Stimulated activated CD8-positive, alpha-beta memory T cell treated with anti-CD3 and anti-CD28 coated beads, Interleukin-2, amount 100 ng/mL, for 1 hour (primary cell): ENCODE measurements at places on chromosomes 5 and 9.

DNA sequence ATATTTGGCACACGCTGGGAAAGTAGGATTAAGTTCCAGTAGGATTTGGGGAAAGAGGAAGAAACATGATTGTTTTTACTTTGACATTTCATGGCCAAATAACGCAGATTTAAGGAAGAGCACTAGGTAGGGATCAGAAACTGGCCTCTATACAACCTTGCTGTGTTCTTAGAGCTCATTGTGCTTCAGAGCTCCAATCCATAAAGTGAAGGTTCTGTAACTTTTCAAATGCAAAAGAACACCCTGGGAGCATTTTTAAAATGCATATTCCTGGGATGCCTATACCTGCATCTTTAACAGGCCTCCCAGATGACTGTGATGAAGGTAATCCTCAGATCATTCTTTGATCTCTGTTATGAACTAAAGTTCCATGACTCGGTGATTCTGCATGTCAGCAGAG is 77.1 kb downstream of the YIPF5 start:
- DNase-seq = no peak

DNA sequence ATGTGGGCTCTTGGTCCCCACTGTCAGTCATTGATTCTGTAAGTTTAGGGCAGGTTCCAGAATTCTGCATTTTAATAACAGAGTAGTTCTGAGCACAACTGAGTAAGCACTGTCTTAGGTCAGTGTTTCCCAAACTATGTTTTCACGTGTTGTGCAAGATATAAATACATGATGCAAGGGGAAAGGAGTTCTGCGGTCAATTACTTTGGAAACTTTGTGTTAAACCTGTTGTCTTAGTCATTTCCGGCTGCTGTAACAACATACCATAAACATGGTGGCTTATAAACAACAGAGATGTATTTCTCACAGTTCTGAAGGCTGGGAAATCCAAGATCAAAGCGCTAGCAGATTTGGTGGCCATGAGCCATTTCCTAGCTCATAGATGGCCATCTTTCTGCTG is 69.8 kb downstream of the EQTN start:
- DNase-seq = no peak

GRCh38 chr9:123225374-123225813 is 43.0 kb downstream of the STRBP start:
- DNase-seq = peak; percentile 11

GRCh38 chr9:133811471-133811870 is 73.3 kb upstream of the SARDH start:
- no peak for DNase-seq

DNA sequence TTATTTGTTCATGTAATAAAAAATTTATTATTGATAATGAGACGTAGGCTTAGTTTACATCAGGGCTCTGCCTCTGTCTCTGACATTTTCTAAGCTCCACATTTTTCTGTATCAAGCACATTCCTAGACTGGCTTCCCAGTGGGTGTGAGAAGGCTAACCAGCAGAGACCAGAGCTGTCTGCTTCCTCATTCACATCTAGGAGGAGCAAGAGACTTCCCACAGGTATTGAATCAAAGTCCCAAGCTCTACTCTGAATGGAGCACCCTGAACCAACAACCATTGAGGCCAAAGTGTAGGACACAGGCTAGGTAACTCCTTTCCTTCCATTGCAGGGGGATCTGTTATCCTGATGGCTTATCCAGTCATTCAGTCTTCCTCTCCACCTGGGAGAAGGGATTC is 72.4 kb downstream of the PARP8 start:
- DNase-seq = no peak

DNA sequence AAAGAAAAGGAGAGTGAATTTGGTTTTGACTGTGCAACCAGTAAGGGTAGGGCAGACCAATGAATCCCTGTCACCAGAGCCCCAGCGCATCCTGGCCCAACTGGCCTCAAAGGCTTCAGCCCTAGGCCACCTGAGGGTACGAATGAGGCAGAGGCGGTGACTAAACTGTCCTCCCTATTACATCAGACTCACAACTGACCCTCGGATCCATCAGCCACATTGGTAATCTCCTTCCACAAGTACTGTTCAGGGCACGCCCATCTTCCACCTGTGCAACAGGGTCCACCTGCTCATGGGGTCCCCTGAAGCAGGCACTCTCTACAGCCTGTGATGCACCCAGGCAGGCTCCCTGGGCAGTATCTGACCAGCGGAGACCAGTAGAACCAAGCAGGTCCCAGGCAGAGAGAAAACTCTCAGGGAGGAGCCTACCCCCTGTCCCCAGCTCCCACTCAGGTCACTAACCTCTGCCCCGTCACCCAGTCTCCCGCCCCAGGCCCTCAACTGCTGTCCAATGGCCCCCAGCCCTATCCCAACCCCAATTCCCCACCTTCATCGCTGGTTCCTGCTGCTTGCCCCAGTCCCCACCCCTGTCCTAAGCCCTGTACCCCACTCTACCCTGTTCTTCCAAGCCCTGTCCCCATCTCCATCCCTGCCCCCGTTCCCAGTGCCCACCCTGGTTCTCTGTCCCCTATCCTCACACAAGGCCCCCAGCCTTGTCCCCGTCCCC is 904 bp downstream of the EDF1 start:
- DNase-seq = no peak

GRCh38 chr5:107485184-107485583 is 185.6 kb downstream of the EFNA5 start:
- DNase-seq = no peak

- no peak for DNase-seq
These were observed 114.2 kb downstream of the ANXA1 start for GRCh38 chr9:73265876-73266275.

- DNase-seq = no peak
These were observed 111.1 kb downstream of the CACNA1B start for GRCh38 chr9:137988701-137989100.

GRCh38 chr9:89814340-89815040 is 209.7 kb downstream of the GADD45G start:
- DNase-seq = no peak

DNA sequence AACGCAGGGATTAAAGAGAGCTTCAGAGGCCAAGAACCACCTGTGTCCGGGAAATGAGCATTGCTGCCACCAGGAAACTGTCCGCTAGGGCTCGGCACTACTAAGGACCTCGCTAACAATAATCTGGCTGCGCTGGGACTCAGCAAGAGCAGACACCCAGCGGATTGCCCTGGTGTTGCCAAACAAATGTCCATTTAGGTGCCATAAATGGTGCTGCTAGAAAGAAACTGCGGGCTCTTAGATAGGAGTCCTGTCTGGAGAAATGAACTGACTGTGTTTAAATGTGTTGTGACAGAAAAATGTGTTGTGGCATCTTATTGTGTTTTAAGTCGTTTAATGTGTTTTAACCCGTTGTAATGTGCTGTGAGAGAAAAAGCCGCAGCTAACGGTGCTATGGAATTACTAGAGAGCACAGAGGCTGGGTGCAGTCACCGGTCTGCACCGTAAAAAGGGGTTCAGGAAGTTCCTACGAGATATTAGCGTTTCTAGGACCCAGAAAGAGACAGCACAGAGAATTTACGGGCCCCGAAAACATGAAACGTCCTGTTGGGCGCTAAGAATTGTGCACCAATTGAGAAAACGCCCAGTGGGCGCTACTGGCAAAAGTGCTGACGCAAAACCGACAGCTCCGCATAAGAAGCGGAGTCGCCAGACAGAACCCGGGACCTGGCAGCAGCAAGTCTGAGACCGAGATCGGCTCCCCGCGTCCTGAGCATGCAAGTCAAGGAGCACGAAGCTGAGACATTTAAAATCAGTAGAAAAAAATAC is 90.6 kb downstream of the ANXA2R start:
- peak; percentile 41 for DNase-seq

DNA sequence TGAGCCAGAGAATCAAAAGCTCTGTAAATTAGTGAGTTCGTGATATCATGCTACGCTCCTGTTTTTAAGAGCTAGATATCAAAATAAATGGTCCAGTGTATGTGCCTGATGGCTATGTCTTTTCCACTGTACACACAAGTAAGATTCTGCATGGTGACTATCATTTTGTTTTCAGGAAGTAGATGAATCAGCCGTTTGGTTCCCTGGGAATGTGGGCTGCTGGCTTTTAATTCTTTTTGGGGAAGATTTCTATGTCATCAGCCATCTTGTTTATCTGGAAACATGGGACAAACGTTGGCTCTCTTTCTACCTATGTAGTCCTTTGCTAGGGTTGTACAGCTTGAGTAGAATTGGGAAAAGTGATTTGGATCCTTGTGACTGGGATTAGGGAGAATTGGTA is 126.7 kb downstream of the GRIA1 start:
- no peak for DNase-seq

DNA sequence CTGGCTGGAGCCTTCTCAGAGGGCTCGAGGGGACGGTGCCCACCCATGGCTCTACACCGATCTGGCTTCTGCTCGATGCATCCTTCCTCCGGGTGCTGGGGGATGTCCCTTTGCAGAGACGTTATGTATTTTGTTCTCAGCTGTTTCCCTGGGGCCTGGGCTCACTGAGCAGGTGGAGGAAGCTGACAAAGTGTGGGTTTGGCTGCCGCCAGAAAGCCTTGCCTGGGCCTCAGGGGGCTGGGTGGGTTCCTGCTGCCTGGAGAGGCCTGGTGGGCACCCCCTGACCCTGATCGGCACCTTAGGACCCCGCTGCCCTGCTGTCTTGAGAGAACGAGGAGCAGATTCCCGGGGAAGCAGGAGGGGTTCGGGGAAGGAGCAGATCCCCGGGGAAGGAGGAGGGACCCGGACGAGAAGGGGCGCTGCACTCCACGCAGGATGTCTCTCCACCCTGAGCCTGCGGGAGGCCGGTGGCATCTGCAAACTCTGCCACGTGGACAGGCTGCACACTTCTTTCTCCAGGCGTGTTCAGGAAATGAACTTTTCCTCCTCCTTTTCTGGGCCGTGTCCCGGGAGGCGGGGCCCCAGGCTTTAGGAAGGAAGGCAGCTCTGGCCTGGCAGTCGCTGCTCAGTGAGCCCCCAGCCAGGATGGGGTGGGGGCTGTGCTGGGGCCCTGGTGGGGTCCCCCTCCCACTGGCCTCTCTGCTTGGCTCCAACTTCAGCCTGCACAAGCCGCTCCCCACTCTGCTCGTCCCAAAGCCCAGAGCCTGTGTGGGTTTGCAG is 148.9 kb downstream of the RXRA start:
- DNase-seq = no peak

GRCh38 chr5:66513130-66513529 is 83.1 kb upstream of the MAST4 start:
- no peak for DNase-seq

DNA sequence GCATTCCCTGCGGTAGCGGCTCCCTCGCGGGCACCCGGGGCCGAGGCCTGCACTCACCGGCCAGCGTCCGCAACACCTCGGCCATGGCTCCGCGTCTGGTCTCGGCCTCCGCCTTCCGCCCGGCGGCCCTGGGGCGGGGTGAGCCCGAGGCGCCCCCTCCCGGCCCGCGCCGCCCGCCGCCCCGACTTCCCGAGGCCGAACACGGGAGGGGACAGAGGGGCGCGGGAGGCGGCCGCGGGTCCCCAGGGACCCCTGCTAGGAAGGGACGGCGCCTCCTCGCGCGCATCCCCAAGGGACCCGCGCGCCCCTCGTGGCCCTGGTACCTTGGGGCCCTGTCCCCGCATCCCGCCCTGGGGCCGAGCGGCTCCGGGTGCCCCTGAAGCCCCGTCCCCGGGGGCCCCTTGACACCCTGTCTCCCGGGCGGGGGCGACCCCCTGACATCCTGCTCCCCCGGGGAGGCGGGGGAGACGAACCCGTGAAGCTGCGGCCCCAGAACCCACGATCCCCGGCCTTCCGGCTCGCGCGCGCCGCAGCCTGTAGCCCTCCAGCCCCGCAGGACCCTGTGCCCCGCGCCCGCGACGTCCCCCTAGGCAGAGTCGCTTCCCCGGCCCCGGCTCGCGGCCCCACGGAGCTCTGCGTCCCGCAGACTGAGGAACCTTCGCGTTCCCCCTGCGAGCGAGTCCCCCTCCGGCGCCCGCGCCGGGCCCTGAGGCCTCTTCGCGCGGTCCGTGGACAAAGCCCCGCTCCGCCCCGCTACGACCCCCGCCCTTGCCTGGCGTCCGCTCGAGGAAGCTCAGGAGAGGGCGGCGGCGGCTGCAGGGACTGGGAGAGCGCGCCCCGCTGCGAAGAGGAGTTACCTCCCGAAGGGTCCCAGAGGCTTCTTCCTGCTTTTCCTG is at the start of gene ABO:
ABO (minus strand) TSS at position 97 of the 896 bp plus-strand sequence.
- no peak for DNase-seq

GRCh38 chr5:95825495-95825894 is 3.0 kb upstream of the GLRX start:
- no peak for DNase-seq

DNA sequence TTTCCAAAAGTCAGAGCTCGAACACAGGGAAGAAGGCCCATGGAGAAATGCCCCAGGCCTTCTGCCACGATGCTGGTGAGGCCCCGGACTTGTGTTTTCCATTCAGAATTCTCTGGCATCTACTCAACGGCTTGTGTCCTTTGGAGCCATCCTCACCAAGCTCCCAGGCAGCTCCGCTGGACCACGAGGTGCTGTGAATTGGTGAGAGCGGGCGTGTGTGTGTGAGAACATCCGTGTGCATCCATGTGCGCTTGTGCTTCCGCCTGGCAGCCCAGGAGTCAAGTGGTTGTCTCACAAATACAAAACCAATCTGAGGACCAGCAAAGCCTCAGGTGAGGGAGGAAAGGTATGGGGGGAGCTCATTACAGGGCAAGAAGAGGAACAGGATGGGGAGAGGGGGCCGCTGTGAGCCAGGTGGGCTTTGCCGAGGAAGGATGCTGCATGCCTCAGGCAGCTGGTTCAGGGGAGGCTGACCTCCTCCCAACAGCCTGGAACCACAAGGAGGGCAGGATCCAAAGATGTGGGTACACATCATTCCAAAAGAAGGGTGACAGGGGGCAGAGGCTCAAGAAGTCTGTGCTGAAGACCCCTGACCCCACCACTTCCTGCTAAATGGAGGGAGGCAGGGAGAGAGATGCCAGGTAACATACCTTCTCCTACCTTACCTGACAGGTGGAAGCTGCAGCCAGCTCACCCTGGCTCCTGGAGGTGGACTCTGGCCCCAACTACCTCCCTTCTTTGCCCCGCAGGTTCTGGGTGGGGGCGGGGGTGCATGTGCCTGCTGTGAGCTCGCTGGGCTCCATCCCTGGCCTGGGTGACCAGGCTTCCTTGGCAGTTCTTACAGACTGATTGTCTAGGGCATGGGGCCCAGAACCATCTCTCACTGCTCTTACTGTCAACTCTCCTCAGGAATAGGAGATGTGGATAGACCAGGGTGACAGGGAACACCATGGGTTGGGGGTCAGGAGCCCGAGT is 196.3 kb downstream of the PAX5 start:
- DNase-seq = no peak

DNA sequence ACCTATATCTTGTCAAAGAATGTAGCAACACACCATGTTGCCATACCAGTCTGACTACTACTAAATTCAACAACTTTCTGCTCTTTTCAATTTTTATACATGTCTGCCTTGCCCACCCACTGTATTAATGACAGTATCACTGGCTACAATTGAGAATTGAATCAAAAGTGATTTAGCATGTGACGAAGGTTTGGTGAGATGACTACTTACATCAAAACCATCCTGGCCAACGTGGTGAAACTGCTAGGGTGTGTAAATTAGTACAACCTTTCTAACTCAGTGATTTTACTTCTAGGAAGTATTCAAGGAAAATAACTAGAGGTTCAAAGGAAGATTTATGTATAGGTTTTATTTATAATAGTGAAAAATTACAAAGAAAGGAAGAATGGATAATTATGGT is 109.8 kb downstream of the UNC13B start:
- DNase-seq = no peak
